Epithelial cell of proximal tubule (primary cell): ENCODE measurements at places on chromosomes 13 and 19.

GRCh38 chr13:36129539-36129938, 1.6 kb downstream of the DCLK1 start:
- DNase-seq = no peak

- DNase-seq = no peak
Observed at GRCh38 chr19:1098177-1099051, 3.2 kb upstream of the POLR2E start.

DNA sequence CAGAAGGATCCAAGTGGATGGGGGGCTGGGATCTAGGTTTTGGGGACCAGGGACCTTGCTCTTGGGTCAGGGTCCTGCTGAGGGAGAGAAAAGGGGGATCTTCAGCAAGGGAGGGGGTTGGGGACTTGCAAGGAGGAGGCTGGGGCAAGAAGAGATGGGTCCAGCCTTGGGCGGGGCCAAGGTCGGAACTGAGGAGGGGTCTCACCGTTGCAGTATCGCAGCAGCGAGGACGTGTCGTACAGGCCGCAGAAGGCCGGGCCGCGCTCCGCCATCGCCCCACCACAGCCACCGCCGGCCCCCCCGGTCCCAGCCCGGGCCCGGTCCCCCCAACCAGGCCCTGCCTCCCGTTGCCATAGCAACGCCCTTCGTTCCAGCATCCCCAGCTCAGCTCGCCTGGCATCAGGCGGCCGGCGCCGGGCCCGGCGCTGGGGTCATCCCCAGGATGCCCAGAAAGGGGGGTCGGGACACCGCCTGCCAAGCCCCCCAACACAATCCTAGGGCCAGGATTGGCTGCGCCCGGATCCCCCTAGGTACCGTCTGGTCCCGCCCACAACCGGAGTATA, 6.0 kb upstream of the EML2 start:
- DNase-seq = no peak

GRCh38 chr13:27601803-27602202, 18.5 kb downstream of the LNX2 start:
- DNase-seq = no peak

- DNase-seq = no peak
Observed at GRCh38 chr13:68160466-68160865, 930.3 kb upstream of the PCDH9 start.

GRCh38 chr19:3722443-3723109, 14.4 kb downstream of the TJP3 start:
- no peak for DNase-seq

GRCh38 chr13:36673838-36674326, at the start of gene SERTM1:
Gene SERTM1 (plus strand): TSS chr13:36674020. CDS start chr13:36695079, 21,059 bp downstream.
- DNase-seq = no peak
